Myocyte (in vitro differentiated cells): ENCODE measurements at places on chromosomes 3 and 15. TPM values are rescaled to one million over a fixed set of nuclear protein-coding genes. Genes with fewer than 3 reads are reported as not detected.
A peak's percentile ranks its signal among the peaks of the same experiment; 100 is the strongest.

XIRP1 gene
- total RNA-seq: 104 and 142 TPM in 2 replicates

DNA sequence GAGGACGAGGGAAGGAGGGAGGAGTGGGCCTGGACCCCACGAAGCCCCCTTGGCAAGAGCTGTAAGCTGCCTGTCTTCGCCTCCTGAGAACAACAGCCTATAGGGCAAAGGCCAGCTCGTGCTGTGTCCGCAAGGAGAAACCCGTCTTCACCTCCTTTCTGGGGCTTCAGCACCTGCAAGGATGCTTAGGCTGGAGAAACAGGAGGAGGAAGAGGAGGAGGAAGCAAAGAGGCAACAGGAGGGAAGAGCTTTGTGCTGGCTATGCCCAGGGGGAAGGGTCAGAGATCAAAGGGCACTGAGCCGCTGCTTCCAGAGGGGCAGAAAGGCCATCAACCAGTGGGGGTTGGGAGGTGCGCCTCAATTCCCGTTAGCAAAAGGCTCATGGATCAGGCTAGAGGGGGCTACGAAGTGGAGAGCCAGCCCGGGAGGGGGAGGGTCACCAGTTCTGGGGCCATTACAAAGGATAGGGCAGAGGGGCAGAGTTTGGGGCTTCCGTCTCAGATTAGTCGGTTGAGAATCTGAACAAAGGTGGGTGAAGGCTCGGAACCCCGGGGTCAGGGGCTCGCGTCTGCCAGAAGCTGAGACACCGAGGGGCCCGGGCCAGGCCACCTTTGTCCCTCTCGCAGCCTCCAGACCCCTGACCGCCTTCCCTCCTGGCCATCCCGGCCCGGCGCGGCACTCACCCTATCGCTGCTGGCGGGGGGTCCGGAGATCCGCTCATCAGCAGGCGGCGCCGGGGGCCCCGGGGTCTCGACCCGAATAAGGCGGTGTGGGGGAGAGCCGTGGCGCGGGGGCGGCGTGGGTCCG lies 792 bp downstream of the SHF start:
- DNase-seq: peak; percentile 9

DNA sequence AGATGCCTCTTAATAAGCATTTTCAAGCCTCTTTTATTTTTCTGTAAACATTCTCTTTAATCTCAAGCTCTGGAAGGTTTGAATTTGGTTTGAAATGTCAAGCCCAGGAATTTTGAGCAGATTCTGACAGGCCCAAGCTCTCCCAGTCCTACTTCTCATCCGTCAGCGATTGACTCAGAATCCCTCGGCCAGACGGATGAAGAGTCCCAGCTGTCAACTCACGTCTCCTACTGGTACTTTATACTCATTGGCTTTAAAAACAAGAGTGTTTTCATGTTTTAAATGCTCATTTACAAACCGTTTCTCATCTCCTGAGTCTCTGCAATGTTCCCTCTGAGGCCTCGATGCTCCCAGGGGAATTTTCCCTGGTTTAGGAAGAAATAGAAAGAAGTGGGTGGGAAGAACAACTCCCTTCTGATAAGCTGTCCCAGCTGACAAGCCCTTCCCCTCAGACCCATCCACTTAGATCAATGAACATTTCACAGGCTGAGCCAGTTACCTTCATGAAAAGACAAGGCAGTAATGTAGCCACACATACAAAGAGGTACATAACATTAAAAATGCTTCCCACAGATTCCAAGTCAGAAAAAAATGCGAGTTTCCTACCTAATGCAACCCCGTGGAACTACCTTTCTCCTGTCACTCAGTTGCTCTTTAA lies 478.2 kb upstream of the DPH6 start:
- peak; percentile 43 for DNase-seq

DNA sequence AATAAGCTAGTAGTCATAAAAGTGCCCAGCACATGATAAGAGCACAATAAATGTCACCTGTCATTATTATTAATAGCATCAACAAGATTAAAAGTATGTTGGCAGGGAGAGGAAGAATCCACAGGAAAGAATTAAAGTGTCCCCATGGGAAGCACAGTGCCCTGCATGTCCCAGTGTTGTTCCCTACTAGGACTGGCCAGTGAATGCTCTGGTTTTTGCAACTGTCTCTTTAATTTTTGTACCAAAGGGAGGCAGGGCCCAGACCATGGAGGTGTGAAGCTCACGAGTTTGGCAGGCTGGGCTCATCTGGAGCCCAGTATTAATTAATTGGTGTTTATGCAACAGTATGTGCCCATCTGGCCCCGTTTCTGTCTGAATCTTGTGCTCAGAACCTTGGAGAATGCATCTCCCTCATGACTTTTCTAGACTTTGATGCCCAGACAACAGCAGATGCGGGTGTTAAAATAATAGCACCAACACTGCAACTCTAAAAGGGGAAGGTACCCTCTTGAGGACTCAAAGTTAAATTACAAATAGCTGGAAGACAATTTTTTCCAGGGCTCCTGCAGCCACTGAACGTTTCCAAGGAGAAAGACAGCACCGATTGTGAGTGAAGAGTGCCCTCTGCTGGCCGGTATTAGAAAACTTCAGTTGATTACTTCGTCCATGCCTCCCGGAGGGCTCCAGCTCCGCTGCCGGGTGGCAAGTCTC lies 71.9 kb upstream of the SPATA12 start:
- DNase-seq: peak; percentile 87
